ENCODE measurements at places on chromosomes 2 and 18.

GRCh38 chr2:241999184-241999583 lies 129.7 kb downstream of the RTP5 start:
- no peak for DNase-seq

GRCh38 chr2:120707816-120708215 lies 27.9 kb upstream of the GLI2 start:
- no peak for DNase-seq

DNA sequence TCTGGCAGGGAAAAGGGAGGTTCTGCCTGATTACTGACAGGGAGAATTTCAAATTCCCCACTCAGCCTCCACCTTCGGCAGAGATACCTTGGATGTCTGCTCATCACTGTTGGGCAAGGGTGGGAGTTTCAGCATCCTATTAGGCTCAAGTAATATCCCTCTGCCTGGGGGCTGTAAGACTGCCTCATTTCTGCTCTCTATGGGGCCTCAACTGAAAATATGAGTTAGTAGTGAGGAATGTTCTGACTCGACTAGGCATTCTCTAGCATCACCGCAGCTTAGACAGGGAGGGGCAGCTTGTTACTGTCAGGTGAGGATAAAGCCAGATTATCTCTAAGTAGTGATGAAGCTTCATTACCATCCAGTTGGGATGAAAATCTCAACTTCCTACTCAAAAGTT lies 87.7 kb upstream of the LRP1B start:
- no peak for DNase-seq

DNA sequence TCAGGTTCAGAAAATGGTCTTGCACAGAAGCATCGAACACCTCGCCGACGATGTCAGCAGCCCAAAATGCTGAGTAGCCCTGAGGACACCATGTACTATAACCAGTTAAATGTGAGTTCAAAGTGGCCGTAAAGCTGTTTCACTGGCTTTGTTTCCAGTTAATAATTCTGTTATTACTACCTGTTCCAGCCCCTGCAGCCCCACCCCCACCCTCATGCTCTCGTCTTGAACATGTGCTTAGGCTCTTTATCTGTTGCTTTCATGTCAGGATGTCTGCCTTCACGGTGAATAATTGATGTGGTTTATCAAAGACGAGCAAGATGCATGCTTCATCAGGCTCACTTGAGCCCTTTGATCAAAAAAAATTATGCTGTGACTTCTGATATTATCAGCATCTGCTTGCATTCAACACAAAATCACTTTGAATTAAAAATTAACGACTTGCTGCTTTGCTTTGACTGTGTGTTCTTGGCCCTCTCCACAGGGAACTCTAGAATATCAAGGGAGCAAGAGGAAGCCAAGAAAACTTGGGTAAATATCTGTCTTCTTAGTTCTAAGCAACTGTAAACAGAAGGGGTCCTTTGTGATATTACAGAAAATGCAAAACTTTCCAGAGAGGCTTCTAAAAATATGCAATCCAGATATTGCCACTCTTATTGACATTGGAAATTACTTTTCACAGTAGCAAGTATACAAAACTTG lies 63.4 kb upstream of the SP5 start:
- DNase-seq = no peak

GRCh38 chr2:241820625-241821384 lies 11.8 kb downstream of the NEU4 start:
- DNase-seq = no peak

GRCh38 chr18:40313030-40313642 lies 1641.9 kb upstream of the PIK3C3 start:
- no peak for DNase-seq

DNA sequence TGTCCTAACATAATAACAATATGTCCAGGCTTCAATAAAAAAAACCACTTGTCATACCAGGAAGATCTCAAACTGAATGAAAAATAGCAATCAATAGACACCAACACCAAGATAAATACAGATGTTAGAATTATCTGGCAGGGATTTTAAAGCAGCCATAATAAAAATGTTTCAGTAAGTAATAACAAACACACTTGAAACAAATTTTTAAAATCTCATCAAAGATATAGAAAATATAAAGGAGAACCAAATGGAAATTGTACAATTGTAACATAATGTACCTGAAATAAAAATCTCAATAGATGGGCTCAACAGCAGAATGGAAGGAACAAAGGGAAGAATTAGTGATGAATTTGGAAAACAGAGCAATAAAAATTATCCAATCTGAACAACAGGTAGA lies 128.1 kb downstream of the LYPD6 start:
- DNase-seq = no peak

- DNase-seq = no peak
Observed at GRCh38 chr18:49815927-49816326, 2.6 kb upstream of the ACAA2 start.

- no peak for DNase-seq
Observed at GRCh38 chr2:179842498-179843153, 18.8 kb downstream of the ZNF385B start.

DNA sequence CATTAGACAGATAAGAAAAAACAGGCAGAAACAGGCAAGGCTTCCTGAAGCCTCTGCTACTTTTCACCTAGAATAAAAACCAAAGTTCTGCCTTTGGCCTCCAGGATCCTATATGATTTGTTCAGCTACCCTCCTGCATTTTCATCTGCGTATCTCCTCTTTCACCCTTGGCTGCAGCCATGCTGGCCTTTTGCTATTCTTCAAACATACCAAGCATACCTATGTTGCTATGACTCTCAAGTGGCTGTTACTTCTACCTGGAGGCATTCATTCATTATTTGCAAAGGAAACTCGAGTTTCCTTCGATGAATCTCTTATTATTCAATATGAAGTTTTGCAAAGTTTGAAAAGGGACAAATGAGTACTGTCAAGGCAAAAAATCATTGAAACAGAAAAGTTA lies 106.4 kb upstream of the HNMT start:
- DNase-seq = no peak

GRCh38 chr2:192197357-192197756 lies 2.6 kb upstream of the TMEFF2 start:
- no peak for DNase-seq

DNA sequence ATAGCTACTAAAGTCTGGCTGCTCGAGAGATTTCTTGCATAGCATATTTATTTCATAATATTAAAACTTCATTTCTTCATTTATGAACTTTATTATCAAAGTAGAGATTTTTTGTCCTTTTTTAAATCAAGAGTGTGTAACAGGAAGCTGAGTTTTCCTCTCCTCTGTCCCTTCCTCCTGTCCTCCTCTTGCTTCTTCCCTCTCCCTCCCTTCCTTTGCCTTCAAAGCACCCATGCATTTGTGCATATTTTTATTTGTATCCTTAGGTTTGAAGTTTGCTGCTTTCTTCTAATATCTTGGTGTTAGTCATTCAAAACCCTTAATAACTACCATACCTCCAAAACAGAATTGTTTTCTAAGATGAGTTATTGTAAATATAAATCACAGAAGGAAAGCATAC lies 174.6 kb downstream of the SNTG2 start:
- no peak for DNase-seq

GRCh38 chr2:101473911-101474701 lies 806 bp downstream of the RFX8 start:
- DNase-seq = no peak

- DNase-seq = no peak
Observed at GRCh38 chr2:180776921-180777320, 203.5 kb upstream of the UBE2E3 start.

DNA sequence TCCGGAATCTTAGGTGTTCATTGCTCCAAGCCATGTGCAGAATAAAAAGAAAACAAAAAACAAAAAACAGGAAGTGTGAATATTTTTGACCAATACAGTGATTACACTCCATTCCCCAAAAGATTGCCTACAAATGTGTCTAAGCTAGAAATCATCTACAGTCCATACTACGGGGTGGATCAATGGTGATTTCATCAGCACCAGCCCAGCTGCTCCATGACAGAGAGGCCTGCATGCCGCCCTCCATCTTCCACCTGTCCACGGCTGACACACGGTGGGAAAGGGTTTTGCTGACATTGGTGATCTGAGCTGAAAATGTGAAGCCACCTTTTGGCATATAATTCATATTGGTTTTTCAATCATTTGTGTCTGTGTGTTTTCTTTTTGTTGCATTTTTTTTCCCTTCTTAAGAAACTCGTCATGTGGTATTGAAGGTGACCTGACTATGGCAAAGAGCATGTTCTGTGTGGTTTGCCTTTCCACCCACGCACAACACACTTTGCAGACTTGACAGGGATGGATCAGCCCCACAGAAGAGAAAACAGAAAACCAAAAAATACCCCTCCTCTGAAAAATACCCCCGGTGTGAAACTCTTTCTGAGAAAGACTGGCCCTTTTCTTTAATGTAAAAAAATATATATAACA lies 533.1 kb downstream of the RNF144A start:
- DNase-seq = no peak

GRCh38 chr2:189751080-189751658 lies 11.4 kb downstream of the OSGEPL1 start:
- DNase-seq = no peak

GRCh38 chr2:225670111-225670974 lies 270.8 kb downstream of the NYAP2 start:
- no peak for DNase-seq

DNA sequence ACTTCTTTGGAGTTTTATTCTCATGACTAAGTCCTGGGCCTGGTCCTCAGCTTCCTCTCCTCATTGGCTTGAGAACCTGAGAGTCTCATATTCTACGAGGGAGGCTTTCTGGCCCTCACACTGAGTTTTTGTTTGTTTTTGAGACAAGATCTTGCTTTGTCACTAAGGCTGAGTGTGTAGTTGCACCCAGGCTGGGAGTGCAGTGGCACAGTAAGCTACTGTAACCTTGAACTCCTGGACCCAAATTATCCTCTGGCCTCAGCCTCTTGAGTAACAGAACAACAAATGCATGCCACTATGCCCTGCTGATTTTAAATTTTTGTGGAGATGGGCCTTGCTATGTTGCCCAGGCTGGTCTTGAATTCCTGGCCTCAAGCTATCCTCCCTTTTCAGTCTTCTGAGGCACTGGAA lies 22.6 kb downstream of the PRKRA start:
- DNase-seq = no peak

GRCh38 chr2:216195565-216196029 lies 86.4 kb downstream of the XRCC5 start:
- no peak for DNase-seq

DNA sequence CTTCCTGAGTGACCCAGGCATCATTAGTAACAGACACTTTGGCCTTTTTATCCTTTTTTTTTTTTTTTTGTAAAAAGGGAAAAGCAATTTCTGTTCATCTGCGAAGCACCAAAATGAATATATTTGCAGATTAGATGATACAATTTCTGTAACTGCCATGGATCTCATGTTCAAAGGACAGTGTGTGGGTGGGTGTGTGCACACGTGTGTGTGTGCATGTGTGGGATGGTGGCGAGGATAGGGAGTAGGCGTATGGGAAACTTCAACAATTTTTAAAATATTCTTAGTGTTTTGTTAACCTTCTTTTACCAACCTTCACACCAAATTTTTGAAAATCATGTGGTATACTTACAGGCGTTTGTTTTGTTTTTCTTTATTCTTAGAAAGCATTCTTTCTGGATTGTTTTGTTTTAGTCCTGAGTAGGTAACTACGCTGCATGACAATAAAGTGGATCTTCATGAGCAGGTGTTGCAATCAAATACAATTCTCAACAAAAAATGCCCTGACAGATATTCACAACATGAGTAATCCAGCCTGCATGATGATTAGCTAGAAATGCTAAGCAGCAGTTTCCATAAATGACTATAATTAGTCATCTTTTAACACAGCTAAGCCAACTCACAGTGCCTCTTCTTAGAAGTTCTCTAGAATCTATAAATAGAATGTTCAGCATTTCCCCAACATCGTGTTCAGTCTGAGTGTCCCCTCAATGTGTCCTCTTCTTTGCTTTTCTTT lies 53.5 kb upstream of the RMDN2 start:
- DNase-seq = no peak

- DNase-seq = no peak
Observed at GRCh38 chr2:6906165-6906741, 11.0 kb upstream of the RNF144A start.

DNA sequence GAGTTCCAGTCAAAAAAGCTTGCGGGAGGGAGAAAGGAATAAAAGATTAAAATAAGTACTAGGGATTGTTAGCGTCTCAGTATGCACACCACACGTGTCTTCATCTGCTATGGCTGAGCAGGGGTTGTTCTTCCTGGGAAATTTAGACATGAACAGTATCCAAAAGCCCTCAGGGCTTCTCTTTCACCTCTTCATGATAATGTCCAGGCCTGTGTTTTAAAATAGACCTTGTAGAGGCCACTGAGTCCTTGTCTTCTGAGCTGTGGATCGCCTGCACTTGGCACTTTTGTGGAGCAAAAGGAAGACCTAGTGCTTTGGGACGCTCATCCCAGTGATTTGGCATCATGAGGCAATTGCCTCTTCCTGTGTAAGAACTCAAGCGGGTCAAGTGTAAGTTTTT lies 52.4 kb downstream of the CFAP221 start:
- DNase-seq = no peak

DNA sequence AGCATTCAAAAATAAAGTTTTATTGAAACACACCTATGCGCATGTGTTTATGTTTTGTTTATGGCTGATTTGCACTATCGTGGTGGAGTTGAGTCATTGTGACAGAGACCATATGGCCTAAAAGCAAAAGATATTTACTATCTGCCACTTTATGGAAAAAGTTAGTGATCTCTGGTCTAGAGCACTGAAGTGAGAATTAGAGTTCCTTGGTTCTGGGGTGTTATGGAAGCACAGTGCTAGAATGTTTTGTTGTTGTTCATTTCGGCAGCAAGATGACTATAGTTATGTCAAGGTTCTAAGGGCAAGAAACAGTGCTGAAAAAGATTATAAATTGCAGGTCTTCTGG lies 416.5 kb downstream of the SLC4A3 start:
- DNase-seq = no peak

DNA sequence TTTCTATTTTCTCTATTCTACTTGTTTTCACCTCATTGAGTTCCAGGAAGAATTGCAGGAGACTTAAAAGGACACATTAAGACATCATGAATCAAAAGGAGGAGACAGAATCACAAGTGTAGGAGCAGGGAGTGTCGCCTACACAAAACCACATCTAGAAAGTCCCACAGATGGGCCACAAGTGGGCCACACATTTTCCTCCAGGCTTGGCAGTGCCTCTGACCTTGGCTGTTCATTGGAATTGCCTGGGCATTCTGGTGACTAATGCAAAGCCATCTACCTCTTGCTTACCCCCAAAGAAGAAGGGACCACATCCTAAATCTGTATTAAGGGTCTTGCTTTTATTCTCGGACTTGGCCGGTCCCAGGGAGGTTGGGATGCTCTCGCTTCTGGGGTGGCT lies 103.6 kb downstream of the KLHL29 start:
- DNase-seq = no peak
